ENCODE measurements at places on chromosomes 7 and 10.

DNA sequence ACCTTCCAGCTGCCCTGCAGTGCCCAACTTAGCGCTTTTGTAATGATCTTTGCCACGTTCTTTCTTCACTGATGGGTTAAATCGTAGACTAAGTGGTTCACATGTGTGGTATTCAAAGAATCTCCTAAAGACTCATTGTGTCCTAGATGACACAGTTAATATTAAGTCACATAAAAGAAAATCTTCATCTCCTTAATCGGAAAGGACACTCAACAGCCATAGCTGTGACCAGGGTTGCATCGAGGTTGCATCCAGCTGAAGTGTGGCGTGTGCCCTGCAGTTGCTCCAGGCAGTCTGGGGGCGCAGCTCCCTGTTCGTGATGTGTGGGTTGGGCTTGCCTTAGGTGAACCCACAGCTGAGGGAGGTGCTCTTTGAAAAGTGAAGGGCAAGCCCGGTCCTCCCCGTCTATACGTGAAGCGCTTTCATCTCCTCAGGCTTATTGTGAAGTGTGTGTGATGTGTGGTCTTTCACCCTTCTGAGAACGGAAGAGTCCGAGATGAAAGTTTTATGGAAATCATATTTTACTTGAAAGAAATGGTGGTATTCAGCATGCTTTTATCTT is 122.7 kb downstream of the TRRAP start:
- no peak for DNase-seq

DNA sequence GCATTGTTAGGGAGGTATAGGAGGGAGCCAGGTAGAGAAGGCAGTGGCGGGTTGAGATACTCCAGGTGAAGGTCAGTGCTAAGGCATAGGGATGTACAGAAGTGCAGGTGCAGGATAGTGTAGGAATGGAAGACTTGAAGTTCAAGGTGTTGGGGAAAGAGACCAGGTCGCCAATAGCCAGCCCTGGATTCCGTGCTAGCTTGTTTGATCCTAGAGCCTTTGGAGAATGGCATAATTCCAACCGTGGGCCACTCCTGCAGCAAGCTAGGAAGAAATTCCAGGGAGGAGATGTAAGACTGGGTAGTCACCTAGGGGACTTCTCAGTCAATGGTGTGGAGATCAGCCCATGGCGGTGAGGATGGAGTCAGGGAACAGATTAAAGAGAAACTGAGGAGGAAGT is 272.7 kb downstream of the RPS24 start:
- DNase-seq = no peak

DNA sequence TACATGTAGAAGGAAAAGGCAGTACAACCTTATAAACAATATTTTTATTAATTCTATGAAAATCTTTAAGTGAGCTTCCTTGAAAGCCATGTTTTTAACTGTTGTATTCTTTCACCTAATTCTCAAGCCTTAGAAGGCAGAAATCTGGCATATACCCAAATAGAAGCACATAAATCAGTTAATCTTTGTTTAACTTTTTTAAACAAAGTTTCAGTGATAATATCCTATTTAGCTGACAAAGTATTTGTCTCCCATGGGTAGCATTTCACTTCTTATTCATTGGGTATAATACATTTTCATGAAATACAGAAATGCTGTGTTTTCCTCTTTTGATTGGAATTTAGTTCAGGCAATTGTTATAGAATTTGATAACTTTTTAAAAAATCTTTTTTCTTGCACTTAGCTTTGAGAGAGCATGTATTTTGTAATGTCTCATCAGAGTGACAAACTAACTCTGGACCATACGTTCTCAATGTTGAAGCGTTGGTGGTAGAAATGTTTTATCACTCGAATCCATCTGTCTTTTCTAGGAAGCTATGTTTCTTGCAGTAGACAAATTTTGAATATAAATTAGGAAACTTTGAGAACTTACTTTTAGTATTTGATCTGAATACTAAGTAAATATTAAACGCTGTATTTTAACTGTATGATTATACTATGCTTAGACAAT is 78.1 kb downstream of the CREM start:
- no peak for DNase-seq

DNA sequence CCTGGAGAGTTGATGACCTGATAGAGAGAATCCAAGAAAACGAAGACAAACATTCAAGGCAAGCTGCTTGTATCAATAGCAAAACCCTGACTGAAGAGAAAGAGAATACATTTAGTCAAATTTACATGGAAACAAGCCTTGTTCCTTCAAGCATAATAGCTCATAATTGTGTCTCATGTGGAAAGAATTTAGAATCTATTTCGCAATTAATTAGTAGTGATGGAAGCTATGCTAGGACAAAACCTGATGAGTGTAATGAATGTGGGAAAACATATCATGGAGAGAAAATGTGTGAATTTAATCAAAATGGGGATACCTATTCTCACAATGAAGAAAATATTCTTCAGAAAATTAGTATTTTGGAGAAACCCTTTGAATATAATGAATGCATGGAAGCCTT is 18.0 kb downstream of the RBAK start:
- DNase-seq = no peak

GRCh38 chr7:28435732-28436378 is 23.5 kb downstream of the CREB5 start:
- no peak for DNase-seq

GRCh38 chr7:665736-666453 is 60.6 kb upstream of the DNAAF5 start:
- no peak for DNase-seq

- DNase-seq = no peak
These were observed 372.2 kb downstream of the DPP6 start for GRCh38 chr7:154424350-154424749.

GRCh38 chr7:78636727-78637126 is 816.7 kb downstream of the MAGI2 start:
- DNase-seq = no peak

DNA sequence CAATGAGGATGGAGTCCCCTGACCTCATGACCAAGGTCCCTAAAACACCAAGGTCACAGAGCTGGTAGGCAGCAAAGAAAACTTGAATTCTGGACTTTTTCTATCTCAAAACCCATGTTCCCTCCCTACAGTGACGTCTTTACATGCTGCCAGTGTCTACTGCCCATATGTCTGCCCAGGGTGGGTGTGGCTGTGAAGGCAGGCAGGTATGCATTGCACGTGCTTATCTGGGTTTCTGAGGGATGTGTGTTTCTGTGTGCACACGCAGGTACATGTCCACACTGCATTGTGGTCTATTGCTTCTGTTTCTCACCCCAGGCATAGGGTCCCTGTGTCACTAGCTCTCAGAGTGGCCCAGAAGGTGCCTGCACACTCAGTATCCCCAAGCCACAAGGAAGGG is 13.5 kb downstream of the ATP6V1F start:
- no peak for DNase-seq

- no peak for DNase-seq
These were observed 51.3 kb upstream of the KLF6 start for GRCh38 chr10:3836222-3836820.

DNA sequence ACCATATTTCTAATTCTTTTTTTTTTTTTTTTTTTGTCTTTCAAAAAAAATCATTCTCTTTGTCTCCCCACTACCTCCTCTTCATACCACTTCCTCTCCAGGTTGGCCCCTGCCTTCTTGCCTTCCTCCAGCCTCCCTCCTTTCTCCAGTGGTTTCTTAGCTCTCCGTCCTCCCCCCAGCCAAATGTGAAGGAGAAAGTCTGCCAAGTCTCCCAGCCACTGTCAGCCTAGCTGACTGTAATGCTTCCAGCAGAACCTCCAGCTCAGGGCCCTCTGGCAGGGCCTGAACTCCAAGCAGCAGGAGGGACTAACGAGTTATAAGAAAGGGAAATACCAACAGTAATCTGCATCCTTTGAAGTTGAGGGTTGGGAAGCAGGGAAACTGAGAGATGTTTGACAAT is 35.5 kb upstream of the BICC1 start:
- DNase-seq = no peak

Data from activated CD4-positive, alpha-beta T cell treated with anti-CD3 and anti-CD28 coated beads, Interleukin-2, amount 10 ng/mL, durations not matched to agents 7 days and 5 days (primary cell).